ENCODE measurements at places on chromosomes 1 and 21. TPM values are rescaled to one million over a fixed set of nuclear protein-coding genes. Genes with fewer than 3 reads are reported as not detected.

DNA sequence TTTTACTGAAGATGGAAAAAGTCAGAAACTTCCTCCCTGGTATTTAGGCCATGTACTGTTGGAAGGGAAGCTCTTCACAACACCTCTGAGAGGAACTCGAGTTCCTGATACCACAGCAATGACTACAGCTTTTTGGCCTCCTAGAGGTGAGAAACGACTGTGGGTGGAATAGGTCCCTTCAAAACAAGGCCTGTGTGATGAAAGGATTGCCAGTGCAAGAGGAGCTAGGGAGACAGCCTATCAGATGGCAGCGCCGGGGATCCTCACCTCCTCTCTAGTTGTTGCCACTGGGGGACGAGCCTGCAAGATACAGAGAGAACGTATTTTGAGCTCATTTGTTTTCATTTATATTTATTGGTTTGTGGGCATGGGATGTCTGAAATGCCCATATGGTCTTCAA is 187.8 kb upstream of the KCND3 start:
- no peak for DNase-seq

The TNFRSF9 gene
- total RNA-seq: 19.2 TPM

- no peak for DNase-seq
These were observed 3.4 kb upstream of the EXO1 start for GRCh38 chr1:241844593-241844992.

DNA sequence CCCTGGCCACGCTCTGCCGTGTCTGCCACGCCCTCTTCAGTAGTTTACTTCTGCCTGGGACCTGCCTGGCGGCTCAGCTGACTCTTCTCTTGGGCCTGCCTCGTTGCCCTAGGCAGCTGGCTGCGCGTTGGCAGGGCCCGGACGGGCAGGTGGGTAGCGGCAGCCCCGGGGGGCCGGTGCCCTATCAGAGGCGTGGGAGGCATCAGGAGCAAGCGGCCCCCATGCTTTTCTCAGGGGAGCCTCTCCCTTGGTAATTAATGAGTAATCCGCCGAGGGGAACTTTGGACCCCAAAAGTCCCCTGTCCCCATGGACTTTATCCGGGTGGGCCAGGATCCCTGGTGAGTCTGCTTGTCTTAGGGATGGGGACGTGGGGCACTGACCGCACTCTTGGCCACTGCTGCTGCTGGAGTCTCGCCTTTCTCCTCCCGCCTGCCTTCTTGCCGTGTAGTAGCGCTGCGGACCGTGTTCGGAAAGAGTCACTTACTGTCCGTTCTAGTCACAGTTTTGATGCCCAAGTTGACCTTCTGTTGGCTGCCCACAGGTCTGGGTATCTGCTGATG is 22.7 kb downstream of the SKI start:
- DNase-seq: no peak

- DNase-seq: no peak
These were observed 91.6 kb downstream of the GALNT2 start for GRCh38 chr1:230158415-230159291.

All from activated CD8-positive, alpha-beta memory T cell treated with anti-CD3 and anti-CD28 coated beads, Interleukin-2, amount 10 ng/mL, durations not matched to agents 7 days and 5 days (primary cell).